Activated naive CD4-positive, alpha-beta T cell (primary cell): ENCODE measurements at places on chromosomes 2 and 18.

DNA sequence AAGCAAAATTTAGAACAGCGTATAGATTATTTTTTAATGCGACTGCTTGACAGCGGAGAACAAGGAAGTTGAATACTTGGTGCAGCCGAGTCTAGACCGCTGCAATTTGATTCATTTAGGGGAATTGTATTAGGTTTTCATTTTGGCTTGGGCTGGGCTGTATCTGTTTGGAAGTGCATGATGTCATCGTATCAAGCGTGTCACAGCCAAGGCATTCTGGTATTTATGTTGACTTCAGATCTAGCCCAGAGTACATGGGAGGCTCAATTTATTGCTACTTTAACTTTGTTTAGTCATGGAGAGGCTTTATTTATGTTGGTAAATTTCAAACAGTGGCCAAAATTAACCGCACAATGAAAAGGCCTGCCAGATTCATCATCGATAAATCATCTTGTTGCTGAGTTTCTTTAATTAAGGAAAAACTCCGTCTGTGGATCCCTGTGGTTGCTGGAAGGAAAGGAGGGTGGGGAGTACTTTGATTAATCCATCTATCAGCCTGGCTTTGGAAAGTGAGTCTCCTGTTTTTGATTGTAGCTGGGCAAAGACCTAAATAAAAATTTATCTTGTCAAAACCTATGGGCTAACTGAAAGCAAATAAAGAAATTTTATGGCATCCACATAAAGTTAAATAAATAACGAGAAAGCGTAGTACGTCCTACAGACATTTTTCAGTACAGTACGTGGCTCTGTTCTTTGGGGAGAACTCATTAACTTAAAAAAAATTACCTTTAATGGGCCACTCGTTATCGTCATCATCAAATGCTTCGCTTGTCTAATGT, 230.4 kb upstream of the SPRED2 start:
- DNase-seq, result no peak

DNA sequence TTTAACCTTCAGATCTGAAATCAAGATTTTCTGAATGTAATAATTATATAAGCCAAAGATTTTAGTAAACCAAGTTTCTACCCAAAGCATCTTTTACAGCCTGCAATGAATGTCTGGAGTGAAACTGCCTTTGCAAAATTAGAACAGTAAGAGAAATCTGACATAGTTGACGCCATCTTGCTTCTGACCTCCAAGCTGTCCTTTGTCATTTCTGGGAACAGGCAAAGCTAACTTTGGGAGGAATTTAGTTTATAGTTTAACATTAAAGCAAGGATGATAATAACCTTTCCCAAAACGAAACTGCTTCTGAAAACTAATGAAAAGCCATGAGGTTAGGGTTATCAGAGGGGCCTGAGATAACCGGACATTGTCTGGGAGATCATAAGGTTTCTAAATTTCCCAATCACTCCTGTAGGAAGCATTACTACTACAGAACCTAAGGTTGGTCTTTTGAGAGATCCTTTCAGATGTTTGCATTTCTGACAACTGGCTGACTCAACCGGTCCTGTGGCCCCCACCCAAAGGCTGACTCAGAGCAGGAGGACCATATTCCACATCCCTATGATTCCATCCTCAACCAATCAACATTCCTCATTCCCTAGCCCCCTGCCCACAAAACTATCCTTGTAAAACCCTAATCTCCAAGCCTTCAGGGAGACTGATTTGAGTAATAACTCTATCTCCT, 124.5 kb downstream of the TMEM131 start:
- no peak for DNase-seq

- DNase-seq, result peak; percentile 10
Measured at GRCh38 chr2:196927376-196928225, 1.1 kb upstream of the PGAP1 start.

DNA sequence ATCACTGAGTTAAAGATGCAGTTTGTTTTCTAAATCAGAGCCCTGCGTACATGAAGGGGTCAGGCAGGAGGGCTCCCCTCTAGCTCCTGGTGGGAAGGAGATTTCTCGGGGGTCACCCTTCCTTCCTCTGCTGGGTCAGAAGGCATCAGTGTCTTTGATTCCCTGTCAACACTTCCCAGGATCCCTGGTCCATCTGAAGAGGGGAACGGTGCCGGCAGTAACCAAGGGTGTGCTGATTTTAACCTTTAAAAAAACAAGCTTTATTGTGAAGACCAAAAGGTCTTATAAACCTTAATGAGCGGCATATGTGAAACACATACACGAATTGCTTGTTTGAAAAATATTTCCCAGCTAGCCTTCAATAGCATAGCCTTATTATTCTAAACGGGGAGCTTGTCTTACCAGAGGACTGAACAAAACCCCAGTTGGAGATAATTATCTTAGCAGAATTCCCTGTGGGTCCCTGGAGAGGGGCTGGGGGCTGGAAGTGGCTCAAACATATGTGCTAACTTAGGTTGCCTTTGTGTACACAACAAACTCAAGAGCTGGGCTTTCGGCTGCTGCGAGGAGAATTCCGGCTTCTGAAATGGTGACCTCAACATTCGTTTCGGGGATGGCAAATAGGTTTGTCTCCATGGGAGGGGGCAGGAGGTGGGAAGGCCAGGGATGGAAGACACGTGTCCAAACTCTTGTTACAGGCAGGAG, 114.9 kb upstream of the MYCN start:
- no peak for DNase-seq

- no peak for DNase-seq
Measured at GRCh38 chr18:79741362-79741700, 56.4 kb upstream of the KCNG2 start.

- no peak for DNase-seq
Measured at GRCh38 chr2:207833251-207833751, 63.6 kb upstream of the FZD5 start.

DNA sequence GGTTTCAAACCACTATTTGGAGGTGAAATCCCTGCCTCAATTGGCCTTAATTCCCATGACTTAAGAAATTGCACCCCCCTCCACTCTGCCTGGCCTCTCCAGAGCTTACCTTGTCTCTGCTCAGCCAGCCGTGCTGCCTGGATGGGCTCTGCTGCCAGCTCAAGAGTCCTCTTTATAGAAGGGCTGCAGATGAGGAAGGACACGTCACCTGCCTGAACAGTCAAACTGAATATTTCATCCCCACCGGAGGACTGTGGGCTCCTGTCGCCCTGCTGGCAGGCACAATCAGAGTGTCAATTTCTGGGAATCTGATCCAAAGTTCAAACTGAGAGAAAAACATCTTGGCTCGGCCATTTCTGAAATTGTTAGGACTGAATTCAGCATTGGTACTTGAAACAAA, at the start of gene OTOS:
Gene OTOS (minus strand): TSS at position 148 of the 400 bp plus-strand sequence. CDS start 332 bp downstream, outside the sequence.
- no peak for DNase-seq

DNA sequence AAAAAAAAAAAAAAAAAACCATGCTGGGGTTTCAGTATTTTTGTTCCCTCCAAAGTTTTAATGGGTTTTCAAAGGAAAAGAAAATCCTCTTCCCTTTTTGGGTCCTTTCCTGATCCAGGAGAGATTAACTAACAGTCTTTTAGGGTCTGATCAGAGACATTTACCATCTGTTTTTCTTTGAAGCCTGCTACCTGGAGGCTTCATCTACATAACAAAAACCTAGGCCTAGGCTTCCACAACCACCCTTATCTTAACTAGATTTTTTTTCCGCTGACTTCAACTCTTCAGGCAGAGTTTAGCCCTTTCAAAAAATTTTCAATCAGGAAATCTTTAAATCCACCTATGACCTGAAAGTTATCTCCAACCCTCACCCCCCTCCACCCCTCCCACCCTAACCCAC, 154.7 kb downstream of the MBD2 start:
- DNase-seq, result no peak

DNA sequence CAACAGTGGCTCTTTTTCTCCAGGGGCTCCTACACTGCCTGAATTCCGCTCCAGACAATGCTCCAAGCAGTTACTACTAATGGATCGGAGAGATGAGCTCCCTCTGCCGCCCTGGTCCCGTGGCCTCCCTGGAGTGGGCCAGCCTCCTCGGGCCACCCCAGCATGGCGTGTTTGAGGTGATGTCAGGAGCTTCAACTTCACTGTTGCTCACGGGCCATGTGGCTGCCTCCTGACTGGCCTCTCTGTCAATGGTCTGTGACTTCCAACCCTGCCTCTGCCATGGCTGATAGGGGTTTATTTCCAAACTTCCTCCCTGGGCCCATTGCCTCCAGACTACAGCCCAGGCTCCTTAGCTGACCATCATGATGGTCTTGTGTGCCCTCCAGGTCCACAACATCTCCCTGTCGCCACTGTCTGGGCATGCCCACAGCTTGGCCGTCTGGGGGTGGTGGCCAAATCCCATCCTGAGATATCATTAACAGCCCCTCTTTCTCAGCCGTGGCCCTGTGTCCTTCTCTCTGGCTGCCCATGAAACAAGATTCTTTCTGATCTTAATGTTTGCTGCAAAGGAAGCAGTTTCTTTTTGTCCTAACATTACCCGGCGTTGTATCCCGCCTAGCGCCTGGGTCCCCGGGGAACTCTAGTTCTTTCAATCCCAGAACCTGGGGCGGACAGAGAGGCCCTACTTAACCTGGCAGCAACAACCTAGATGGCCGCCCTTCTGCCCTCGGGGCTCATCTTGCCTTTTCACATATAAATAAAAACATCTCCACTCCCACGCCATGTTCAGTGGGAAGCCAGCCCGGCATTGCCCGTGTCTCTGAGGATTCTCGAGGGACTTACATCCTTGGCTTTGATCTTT, 38.1 kb downstream of the ATOH8 start:
- DNase-seq, result no peak

- no peak for DNase-seq
Measured at GRCh38 chr2:143776526-143777297, 647.5 kb downstream of the ARHGAP15 start.

GRCh38 chr2:172299741-172300140, 127.6 kb upstream of the ITGA6 start:
- no peak for DNase-seq

GRCh38 chr18:55588870-55589595, 1.0 kb upstream of the TCF4 start:
- DNase-seq, result no peak

GRCh38 chr2:144950899-144951560, 431.1 kb upstream of the ZEB2 start:
- no peak for DNase-seq

DNA sequence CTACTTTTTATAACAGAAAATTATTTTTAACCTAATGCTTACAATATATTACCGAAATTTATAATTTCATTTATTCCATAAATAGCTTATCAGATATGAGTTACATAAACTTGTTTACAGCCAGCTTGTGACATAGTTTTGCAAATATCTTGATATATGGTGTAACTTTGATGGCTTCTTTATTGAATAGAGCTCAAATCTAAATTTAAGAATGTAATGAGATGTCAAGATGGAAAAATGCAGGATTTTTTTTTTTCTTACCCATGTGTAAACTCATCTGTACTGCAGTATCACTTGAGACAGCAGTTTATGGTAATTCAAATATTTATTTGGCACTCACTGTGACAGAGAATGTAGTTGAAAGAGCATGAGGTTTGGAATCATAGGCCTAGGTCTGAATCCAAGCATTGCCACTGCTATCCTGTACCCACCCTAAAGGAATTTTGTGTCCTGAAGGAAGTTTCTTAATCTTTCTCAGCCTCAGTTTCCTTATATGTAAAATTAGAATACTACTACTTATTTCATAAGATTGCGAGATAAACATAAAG, 3.8 kb downstream of the CREB1 start:
- no peak for DNase-seq

DNA sequence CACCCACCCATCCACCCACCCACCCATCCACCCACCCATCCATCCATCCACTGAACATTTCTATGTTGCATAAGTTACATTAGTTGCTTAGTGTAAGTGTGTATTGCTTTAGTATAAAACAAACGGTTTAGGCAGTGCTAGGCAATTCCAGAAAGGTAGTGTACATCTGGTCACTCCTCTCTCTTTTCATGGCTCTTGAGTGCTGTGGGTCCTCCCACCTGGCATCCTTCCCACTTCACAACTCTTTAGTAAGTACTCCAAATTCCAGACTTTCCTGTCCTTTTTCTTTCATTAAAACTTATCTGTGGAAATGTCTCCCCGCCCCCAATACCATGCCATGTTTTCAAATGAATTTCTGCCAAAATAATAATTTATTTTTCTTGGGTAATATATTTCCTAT, 122.5 kb downstream of the PLEKHM3 start:
- no peak for DNase-seq

DNA sequence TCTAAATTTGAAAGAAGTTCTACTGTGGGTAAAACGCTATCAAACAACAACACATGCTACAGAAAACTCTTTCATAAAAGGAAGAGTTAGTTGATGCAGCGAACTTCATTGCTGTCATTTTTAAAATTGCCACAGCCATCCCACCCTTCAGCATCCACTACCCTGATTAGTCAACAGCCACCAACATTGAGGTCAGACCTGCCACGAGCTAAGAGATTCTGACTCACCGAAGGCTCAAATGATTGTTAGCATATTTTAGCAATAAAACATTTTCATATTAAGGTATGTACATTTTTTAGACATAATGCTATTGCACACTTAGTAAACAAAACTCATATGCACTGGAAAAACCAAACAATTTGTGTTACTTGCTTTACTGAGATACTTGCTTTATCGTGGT, 347.1 kb downstream of the CLIP4 start:
- no peak for DNase-seq

GRCh38 chr18:34640276-34640675, 69.8 kb upstream of the DTNA start:
- DNase-seq, result no peak

- DNase-seq, result no peak
Measured at GRCh38 chr2:37489041-37489456, 144.6 kb downstream of the QPCT start.

DNA sequence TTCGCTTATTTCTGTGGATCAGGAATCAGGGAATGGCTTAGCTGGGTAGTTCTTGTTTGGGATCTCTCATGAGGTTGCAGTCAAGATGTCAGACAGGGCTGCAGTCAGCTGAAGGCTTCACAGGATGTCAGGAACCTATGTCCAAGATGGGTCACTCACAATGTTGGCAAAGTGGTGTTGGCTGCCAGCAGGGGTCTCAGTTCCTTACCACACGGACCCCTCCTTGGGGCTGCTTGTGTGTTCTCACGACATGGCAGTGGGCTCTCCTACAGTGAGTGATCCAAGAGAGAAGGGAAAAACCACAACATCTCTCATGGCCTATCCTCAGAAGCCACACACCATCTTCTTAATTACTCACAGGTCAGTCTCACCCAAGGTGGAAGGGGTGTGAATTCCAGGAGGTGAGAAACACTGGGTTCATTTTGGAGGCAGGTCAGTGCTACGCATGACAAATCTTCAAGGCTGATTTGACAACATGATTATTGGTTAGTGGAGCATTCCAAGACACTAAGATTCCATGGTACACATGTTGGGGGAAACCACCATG, 1.3 kb upstream of the ANTXR1 start:
- no peak for DNase-seq

- DNase-seq, result no peak
Measured at GRCh38 chr2:160574468-160575140, 81.0 kb upstream of the RBMS1 start.

GRCh38 chr2:105904938-105905337, 160.2 kb downstream of the NCK2 start:
- DNase-seq, result no peak

DNA sequence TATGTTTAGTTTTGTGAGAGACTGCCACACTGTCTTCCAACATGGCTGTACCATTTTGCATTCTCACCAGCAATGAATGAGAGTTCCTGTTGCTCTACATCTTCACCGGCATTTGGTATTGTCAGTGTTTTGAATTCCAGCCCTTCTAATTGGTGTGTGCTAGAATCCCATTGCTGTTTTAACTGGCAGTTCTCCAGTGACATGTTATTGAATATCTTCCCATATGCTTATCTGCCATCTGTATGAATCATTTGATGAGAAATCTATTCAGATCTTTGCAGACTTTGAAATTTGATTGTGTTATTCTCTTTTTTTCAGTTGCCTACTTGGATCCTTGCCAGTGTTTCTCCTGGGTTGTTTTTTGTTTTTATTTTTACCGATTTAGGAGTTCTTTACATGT, 99.0 kb downstream of the SNTG2 start:
- no peak for DNase-seq
